Brain microvascular endothelial cell (primary cell): ENCODE measurements at places on chromosomes 5 and 9.
A peak's percentile ranks its signal among the peaks of the same experiment; 100 is the strongest.

- no peak for DNase-seq
Observed at GRCh38 chr5:112232667-112233066, 186.4 kb downstream of the EPB41L4A start.

GRCh38 chr9:2017331-2018161, 2.4 kb downstream of the SMARCA2 start:
- peak; percentile 43 for DNase-seq

- peak; percentile 13 for DNase-seq
Observed at GRCh38 chr9:84975926-84976325, 306.4 kb downstream of the NTRK2 start.

- DNase-seq, result no peak
Observed at GRCh38 chr5:1513326-1514026, 10.3 kb downstream of the LPCAT1 start.

GRCh38 chr5:177523711-177524538, 7.2 kb upstream of the DDX41 start:
- no peak for DNase-seq

DNA sequence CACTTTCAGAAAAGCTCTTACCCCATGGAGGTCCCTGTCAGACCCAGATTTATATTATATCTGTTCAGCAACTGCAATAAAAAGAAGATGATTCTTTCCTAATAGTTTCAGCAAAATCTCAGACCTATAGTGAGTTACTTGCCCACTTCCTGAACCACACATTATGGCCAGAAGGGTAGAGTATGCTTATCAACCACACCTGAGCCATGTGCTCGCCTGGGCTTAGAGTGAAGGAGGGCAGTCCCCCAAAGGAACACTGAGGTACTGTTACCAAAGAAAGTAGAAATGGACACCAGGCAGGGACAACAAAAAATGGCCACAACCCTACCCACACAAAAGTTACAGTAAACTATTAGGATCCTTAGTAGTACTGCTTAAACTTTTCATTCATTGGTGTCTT, 128.7 kb downstream of the ZNF608 start:
- DNase-seq, result no peak
